ENCODE measurements at places on chromosomes 1 and 21.

- no peak for DNase-seq
Measured at GRCh38 chr1:14611792-14612191, 13.3 kb downstream of the KAZN start.

GRCh38 chr1:241356519-241357365 is at the start of gene RGS7:
RGS7 (minus strand) TSS chr1:241357205.
- no peak for DNase-seq

DNA sequence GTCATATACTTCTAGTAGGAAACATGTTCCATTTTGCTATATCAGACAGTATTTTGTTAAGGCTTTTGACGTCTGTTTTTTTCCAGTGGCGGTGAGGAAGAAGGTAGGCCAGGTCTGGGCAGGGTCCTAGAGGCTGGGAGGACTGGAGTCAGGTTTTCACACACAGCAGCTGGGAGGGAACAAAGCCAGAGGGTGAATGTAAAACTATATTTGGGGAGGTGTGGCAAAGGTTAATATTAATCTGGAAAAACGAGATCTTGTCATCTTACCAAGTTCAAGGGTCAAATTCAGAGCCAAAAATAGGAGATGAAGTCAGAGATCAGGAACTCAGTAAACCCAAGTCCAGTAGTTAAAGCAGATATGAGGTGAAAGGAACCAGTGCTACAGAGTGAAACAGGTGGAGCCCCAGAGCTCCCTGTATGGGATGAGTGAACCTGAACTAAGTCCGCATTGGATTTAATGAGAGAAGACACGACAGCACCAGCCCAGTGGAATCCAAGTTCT is 10.7 kb upstream of the OTUD7B start:
- no peak for DNase-seq

DNA sequence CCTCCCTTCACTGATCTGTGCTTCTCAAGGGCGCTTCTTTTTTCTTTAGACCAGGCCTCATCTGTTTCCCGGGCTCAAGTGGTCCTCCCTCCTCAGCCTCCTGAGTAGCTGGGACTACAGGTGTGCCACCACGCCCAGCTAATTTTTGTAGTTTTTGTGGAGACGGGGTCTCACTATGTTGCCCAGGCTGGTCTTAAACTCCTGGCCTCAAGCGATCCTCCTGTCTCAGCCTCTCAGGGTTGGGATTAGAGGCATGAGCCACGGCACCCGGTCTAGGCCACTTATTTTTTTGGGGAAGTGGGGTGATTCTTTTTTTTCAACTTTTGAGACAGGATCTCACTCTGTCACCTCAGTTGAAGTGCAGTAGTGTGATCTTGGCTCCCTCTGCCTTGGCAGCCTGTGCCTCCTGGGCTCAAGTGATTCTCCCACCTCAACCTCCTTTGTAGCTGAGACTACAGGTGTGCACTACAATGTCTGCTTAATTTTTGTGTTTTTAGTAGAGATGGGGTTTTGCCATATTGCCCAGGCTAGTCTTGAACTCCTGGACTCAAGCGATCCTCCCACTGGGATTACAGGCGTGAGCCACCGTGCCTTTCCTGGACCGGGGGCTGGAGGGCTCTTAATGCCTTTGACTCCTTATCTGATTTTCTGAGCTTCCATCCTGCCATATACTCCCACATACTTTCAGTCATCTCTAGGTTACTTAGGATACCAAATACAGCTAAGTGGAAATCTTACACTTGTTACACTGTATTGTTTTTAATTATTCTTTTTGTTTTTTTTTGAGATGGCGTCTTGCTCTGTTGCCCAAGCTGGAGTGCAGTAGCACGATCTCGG is 18.9 kb downstream of the MFAP2 start:
- no peak for DNase-seq

DNA sequence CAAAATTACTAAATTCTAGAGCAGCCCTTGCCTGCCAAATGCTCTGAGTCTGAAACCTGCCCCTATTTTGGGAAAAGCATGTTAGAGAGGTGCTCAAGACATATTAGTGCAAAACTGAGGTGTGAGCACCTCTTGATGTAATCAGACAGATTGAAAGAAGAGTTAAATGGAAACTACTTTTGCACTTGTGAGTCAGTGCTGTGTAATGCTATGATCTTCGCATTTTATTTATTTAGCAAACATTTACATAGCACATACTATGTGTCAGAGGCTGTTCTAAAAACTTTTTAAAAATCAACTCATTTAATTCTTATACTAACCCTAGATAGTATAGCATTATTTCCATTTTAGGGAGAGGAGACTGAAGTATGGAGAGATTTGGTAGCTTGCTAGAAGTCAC is 138.1 kb downstream of the ELAVL4 start:
- DNase-seq, result no peak

DNA sequence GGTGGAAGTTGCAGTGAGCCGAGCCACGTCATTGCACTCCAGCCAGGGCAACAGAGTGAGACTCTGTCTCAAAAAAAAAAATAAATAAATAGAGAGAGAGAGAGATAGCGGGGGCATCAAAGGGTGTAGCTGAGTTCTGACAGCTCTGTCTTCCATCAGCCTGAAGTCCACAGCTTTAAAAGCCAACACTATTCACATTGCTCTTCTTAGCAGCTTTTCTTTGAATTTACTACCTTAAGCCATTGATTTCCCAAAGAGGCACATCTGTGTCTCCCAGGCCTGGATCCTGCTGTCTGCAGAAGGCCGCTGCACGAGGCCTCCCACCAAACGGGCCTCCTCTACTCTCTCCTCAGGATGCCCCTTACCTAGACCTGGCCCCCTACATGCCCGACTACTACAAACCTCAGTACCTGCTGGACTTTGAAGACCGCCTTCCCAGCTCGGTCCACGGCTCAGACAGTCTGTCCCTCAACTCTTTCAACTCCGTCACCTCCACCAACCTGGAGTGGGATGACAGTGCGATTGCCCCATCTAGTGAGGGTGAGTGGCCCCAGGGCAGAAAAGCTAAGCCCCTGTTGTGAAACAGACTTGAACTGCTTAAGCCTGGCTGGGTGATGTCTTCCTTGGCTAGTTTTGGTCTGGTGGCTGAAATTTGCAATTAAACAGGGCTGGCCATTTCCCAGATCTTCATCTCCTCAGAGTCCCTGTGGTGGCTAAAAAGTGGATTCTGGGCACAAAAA is 16.5 kb upstream of the SLC25A34 start:
- DNase-seq, result no peak

- DNase-seq, result no peak
Measured at GRCh38 chr1:9817734-9818133, 6.0 kb downstream of the CLSTN1 start.

DNA sequence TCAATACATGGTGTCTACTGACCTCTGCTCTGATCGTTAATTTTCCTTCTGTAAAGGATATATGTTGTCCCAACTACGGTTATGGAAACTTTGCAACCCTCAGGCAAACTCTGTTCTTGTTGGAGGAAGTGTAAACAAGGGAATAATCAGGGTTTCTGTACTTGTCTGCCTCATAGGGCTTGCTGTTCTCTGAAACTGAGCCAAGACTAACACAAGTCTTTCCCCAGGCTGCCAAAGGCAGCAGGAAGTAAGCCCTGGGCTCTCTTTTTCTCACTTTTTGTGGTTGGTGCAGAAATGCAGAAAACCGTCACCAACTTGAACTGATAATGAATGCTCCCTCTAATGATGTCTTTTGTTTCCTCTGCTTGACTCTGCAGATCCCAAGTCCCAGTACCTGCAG is 7.6 kb downstream of the CYP4X1 start:
- DNase-seq, result no peak

GRCh38 chr1:156463874-156464273 is 36.7 kb downstream of the MEF2D start:
- no peak for DNase-seq

DNA sequence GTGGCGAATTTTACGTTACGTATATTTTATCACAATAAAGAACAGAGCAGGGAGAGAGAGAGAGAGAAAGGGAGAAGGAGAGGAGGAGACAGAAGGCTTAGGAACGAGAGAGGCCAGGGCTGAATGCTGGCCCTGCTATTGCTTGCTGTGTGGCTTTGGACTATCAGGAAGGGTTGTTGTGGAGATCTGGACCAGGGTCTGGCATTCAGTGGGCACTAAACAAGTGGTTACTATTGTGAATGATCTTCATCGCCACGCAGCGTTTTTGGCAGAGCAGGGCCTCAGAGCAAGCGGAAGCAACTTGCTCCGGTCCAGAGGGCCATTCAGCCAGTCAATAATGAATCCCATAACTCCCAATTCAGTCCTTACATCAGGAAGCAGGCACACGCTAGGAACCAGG is 26.4 kb downstream of the PIK3C2B start:
- no peak for DNase-seq

GRCh38 chr1:208437401-208437800 is 193.2 kb upstream of the PLXNA2 start:
- peak; percentile 2 for DNase-seq

GRCh38 chr1:51620470-51620869 is 3.6 kb downstream of the OSBPL9 start:
- DNase-seq, result no peak

DNA sequence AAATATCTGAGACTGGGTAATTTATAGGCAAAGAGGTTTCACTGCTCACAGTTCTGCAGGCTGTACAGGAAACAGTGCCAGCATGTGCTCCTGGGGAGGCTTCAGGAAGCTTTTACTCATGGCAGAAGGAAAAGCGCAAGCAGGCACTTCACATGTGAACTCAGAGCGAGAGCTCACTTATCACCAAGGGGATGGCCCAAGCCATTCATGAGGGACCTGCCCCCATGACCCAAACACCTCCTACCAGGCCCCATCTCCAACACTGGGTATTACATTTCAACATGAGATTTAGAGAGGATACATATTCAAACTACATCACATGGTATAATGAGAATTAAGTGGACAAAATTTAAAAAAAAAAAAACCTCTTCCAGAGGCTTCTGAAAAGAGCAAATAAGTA is 13.7 kb downstream of the WASF2 start:
- no peak for DNase-seq

DNA sequence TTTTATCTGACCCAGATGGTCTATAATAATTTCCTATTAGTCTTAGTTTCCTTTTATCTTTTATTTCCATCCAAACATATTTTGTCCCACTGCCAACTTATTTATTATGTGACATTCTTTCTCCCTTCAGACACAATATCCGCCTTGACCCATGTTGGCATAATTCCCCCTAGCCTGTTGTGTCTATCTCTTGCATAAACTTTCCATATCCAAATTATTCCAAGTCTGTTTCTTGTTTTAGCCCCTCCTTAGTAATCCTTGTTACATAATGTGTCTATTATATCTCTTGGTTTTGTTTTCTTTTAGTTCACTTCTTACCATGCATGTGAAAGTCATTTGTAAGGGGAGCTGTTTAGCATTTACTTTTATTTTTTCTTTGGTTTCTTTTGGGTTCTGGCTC is 81.6 kb upstream of the CACHD1 start:
- no peak for DNase-seq

GRCh38 chr1:109649491-109649914 is 6.4 kb upstream of the GSTM4 start:
- DNase-seq, result no peak

- DNase-seq, result no peak
Measured at GRCh38 chr1:30700528-30701257, 22.7 kb downstream of the MATN1 start.

DNA sequence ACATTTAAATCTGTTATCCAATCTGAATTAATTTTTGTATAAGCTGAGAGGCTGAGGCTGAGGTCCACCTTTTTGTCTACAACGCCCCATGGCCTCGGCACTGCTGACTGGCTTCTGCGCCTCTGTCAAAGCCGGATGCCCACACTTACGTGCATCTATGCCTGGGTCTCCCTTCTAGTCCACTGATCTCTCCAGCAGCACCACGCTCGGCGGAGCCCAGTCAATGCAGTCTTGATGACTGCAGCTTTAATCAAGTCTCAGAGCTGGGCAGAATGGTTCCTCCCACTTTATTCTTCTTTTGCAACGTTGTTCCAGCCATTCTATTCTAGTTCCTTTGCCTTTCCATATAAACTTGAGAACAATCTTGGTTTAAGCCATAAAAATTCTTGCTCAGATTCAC is 9.4 kb downstream of the PRDM15 start:
- DNase-seq, result no peak

- no peak for DNase-seq
Measured at GRCh38 chr1:234564035-234565029, 45.6 kb downstream of the IRF2BP2 start.

DNA sequence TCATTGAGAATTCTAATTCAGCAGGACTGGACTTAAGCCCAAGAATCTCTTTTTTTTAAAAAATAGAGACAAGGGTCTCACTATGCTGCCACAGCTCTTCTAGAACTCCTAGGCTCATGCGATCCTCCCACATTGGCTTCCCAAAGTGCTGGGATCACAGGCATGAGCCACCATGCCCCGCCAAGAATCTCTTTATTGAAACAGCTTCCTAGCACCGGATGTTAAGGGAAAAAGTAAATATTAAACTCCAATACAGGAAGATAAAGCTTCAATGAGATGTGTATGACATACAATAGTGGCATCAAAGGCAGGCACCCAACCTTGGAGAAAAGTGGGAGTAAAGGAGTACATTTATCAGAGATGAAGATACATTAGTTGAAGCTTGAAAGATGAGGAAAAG is 25.5 kb downstream of the PUM1 start:
- no peak for DNase-seq

DNA sequence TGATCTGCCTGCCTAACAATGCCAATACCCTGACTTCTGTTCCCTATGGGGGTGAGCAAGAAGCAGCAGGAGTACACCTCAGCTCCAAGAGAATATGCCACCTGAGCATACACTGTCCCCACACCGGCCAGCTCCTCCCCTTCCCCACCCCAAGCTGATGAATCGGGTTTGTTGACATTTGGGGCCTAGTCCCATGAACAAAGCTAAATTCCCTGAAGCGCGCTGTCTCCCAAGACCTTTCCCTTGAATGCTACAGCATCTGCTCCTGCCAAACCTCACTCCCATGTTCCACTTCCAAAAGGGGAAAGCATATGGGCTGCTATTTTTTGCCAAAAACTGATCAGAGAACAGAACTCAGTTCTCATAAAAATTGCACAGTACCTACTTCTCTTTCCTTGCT is 220.4 kb upstream of the CAMK1G start:
- no peak for DNase-seq

GRCh38 chr1:193060938-193061337 is 1.5 kb downstream of the RO60 start:
- peak; percentile 15 for DNase-seq

- no peak for DNase-seq
Measured at GRCh38 chr1:201127755-201128455, 921 bp upstream of the ASCL5 start.

GRCh38 chr1:15303935-15304334 is 56.9 kb downstream of the FHAD1 start:
- no peak for DNase-seq

DNA sequence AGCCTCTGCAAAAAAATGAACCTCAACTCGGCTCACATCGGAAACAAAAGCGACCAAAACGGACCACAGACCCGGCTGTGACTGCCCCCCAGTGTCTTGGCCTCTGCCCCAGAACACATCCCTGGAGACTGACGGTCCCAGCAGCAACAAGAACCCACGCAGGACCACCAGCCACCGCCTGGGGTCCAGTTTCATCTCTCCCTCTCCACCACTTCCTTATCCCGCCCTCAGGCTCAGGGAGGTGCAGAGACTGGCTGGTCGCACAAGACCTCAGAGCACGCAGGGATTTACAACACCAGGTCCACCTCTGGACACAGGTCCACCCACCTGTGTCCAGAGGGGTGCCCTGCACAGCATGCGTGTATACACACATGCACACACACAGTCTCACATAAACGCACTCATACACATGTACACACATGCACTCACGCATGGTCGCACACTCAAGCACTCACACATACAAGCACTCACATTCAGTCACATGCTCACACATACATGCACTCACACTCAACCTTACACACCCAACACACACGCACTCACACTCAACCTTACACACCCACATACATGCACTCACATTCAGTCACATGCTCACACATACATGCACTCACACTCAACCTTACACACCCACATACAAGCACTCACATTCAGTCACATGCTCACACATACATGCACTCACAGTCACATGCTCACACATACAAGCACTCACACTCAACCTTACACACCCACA is 18.6 kb upstream of the TMEM52 start:
- no peak for DNase-seq

Data from inflammatory macrophage treated with lipopolysaccharide for 1 hour (primary cell).